ENCODE measurements at places on chromosomes 5 and 9.
A peak's percentile ranks its signal among the peaks of the same experiment; 100 is the strongest.

GRCh38 chr5:142087920-142088679, 20.5 kb upstream of the NDFIP1 start:
- DNase-seq, result peak; percentile 16

- peak; percentile 39 for DNase-seq
These were observed 43.0 kb downstream of the SFXN1 start for GRCh38 chr5:175521313-175521833.

DNA sequence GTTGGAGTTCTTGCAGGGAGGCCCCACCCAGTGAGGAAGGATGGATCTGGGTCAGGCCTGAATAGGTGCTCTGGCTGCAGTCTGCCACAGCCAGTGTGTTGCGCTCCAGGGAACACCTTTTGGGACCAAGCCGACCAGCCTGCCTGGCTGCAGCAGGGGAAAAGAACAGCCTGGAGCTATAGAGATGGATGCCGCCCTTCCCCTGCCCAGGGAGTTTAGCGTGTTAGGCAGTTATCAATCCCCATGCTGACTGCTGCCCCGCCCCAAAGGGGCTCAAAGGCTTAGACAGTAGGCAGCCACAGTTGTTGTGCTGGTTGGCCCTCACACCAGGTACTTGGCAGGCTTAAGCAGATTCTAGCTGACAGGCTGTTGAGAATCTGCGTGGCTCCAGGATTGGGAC, 153.4 kb upstream of the ADAMTS19 start:
- no peak for DNase-seq

DNA sequence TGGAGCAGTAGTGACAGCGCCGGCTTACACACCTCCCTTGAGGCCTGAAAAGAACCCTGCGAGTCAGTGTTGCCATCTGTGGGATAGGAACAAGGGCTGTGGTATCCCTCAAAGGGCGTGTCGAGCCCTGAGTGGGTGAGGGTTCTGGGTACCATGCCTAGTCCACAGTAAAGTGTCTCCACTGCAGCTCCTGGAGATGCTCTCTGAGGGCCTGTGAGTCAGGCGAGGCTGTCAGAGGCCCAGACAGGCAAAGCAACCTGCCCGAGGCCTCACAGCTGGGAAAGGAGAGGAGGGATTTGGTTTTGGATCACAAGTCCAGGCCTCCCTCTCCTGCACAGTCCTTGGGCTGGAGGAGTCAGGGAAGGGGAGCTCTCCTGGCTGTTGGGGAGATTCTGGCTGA, 6.1 kb downstream of the PRRX2 start:
- DNase-seq, result no peak

DNA sequence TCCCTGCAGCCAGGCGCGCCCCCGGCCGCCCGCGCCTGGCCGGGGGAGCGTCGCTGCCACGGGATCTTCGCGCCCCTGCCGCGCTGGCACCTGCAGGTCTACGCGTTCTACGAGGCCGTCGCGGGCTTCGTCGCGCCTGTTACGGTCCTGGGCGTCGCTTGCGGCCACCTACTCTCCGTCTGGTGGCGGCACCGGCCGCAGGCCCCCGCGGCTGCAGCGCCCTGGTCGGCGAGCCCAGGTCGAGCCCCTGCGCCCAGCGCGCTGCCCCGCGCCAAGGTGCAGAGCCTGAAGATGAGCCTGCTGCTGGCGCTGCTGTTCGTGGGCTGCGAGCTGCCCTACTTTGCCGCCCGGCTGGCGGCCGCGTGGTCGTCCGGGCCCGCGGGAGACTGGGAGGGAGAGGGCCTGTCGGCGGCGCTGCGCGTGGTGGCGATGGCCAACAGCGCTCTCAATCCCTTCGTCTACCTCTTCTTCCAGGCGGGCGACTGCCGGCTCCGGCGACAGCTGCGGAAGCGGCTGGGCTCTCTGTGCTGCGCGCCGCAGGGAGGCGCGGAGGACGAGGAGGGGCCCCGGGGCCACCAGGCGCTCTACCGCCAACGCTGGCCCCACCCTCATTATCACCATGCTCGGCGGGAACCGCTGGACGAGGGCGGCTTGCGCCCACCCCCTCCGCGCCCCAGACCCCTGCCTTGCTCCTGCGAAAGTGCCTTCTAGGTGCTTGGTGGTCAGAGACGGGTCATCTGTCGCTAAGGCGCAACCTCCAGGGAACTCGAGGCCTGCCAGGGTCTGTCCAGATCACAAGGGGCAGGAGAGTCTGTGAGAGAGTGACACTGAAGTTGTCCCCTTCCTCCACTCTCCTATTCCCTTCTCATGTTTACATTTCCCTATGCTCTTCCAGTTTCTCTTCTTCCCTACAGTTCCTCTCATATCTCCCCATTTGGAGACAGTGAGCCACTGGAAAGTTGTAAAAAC, 1.3 kb downstream of the GPR150 start:
- peak; percentile 37 for DNase-seq

DNA sequence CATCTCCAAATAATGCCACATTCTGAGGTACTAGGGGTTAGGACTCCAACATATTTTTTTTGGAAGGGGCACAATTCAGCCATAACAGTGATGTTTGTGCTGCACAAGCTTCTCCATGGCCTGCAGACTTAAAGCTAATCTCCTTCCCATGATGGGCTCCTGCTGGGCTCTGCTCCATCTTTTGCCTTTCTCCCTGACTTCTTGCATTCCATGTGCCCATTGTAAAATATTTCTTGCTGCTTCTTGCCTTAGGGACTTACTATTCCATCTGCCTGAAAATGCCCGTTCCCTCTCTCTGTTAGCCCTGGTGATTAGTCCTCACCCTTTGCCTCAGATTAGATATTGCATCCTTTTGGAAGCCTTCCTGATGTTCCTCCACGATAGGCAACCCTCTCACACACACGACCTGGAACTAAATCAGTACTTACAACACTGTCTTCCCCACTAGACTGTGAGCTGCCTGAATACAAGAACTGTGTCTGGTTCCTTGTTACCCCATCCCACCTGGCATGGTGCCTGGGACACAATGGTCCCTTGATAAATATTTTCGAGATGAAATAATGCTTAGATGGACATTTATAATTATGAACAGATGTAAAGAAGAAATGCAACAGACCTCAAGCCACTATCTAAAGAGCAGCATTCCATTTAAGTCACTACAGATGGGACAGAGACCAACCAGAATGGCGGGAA, 33.5 kb downstream of the OR1J1 start:
- DNase-seq, result no peak

GRCh38 chr5:96220610-96221390, 212.2 kb downstream of the PCSK1 start:
- no peak for DNase-seq

GRCh38 chr5:55665065-55665464, 47.1 kb downstream of the SLC38A9 start:
- no peak for DNase-seq

DNA sequence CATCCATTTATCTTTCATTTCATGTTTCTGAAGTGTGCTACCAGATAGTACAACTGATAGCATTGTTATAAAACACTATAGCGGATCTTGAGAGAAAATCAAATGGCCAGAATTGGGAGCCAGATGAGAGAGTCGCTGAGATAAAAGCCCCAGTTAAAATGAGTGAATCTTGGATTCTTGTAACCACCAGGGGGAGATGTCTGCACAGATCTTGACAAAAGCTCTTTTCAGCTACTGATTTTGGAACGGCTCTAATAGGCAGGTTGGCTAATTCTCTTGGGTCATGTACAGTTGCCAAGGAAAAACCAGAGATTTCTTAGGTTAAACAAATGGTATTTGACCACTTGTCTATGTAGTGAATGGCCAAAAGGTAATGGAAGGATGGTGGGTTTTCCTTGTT, 21.7 kb downstream of the F2RL2 start:
- DNase-seq, result peak; percentile 9

- DNase-seq, result no peak
These were observed 1.5 kb upstream of the IRX2 start for GRCh38 chr5:2752821-2753439.

DNA sequence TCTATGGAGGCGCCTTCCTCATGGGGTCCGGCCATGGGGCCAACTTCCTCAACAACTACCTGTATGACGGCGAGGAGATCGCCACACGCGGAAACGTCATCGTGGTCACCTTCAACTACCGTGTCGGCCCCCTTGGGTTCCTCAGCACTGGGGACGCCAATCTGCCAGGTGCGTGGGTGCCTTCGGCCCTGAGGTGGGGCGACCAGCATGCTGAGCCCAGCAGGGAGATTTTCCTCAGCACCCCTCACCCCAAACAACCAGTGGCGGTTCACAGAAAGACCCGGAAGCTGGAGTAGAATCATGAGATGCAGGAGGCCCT, 3.2 kb downstream of the CEL start:
- no peak for DNase-seq

- DNase-seq, result no peak
These were observed 6.5 kb upstream of the FBXO10 start for GRCh38 chr9:37582548-37583157.

- no peak for DNase-seq
These were observed 19.5 kb upstream of the B4GALT1 start for GRCh38 chr9:33186457-33187168.

- DNase-seq, result no peak
These were observed 1.4 kb downstream of the COL23A1 start for GRCh38 chr5:178588769-178589168.

DNA sequence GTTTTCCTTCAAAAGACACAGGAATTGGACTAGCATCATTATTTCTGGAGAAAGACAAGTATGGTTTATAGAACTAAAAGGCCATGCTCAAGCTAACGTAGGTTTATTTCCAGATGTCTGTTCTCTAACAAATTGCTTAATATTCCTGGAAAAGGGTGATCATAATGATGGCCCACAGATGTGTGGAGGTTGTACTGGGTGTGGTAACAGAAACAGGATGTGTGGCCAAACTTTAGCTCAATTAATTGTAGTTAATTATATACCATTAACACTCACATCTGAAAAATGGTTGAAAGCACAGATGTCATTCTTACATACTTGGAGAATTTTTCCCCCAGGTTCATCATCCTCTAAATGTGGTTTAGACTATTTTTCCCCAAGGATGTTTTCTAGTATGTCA, 292.7 kb upstream of the RASA1 start:
- DNase-seq, result no peak

GRCh38 chr5:89728750-89729149, 680.8 kb downstream of the CETN3 start:
- no peak for DNase-seq

- DNase-seq, result no peak
These were observed 103.2 kb downstream of the WNK2 start for GRCh38 chr9:93287189-93287552.

DNA sequence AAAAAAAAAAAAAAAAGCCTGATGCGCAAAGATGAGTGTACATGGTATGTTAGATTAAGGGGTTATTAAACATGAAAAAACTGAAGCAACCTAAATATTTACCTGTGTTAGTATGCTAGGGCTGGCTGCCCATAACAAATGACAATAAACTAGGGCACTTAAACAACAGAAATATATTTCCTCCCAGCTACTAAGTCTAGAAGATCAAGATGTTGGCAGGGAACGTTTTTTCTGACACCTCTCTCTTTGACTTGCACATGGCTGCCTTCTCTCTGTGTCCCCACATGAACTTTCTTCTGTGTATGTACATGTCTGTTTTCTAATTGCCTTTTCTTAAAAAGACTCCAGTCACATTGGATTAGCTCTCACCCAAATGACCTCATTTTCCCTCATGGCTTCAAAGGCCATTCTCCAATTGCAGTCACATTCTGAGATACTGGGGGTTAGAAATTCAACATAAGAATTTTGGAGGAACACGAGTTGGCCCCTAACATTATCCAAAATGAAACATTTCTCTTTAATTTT, 694.5 kb downstream of the CDH9 start:
- DNase-seq, result no peak

GRCh38 chr9:12416716-12417115, 276.5 kb upstream of the TYRP1 start:
- DNase-seq, result no peak

DNA sequence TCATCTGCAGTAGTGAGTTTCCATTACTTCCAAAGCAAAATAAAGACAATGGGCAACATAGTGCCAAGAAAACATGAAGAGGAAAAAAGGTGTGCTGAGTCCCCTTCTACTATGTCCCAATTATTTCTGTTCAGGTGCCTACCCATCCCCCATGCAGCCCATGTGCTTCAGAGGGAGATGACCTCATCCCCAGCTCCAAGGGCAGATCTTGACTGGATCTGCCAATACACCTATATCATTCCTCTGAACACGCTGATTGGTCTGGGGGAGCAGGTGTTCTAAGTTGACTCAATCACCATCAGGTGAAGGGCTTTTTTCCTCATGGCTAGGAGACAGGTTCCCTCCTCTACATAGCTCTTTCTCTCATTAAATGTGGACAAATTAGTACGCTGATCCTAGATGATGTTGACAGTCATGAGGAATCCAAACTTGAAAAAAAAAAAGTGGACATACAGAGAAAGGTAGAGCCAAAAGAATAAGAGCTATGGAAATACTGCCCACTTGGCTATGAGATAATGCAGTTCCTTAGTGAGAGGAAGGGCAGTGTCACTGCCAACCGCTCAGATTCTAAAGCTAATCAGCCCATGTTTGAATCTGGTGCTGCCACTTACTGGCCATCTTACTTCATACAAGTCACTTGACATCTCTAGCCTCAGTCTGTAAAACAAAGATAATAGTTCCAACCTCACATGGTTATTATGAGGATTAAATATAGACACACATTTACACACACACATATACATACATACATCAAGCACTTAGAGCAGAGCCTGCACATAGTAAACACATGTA, 23.1 kb downstream of the PRELID2 start:
- no peak for DNase-seq

- DNase-seq, result no peak
These were observed 57.5 kb downstream of the CDH18 start for GRCh38 chr5:19930451-19930850.

DNA sequence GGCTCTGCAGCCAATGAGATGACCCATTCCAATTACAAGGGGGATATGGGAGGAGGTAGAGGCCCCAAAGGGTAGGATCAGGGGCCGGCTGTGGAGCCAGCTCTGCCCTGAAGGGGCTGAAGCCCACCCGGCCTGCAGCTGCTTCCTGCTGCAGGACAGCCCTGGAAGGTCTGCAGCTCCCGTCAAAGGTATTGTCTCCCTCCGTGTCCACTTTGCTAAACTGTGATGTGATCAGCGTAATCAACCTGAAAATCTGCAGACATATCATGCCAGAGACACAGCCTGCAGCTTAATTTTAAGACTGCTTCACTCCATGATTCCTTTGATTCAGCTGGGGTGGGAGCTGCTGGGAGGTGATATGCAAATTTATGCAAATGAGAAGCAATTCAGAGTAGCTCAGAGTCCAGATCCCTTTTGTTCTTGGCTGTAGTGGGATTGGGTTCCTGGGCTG, 90.7 kb downstream of the GADD45G start:
- DNase-seq, result no peak

DNA sequence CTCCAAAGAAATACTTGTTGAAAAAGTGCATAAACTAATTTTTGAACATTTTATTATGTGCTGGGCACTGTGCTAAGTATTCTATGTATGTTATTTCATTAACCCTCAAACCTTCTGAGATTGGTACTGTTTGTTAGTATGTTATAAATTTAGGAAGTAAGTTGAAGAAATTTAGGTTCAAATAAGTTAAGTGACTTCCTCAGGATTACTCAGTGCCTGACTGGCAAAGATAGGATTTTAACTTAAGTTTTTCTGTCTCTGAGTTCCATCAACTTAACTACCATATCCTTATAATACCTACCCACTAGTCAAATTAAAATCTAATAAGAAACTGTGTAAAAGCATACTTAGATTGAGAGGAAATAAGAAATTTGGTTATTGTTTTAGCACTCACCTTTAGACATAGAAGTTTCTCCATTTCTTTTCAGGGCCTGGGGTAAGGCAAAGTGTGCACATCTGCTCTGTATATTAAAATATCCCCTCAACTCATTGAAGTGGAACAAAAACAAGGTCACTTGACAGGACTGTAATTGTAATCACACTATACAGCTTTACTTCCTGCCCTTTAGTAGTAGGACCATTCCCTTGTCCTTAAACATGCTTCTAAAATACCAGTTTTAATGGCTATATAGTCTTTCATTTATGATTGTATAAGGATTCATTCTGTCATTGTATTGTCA, 15.2 kb downstream of the TGFBR1 start:
- no peak for DNase-seq
